ENCODE measurements at places on chromosomes 11 and 22.

- no peak for DNase-seq
These were observed 34.0 kb downstream of the AMBRA1 start for GRCh38 chr11:46559815-46560214.

- no peak for DNase-seq
These were observed 118.0 kb downstream of the GRIK4 start for GRCh38 chr11:120629407-120630080.

DNA sequence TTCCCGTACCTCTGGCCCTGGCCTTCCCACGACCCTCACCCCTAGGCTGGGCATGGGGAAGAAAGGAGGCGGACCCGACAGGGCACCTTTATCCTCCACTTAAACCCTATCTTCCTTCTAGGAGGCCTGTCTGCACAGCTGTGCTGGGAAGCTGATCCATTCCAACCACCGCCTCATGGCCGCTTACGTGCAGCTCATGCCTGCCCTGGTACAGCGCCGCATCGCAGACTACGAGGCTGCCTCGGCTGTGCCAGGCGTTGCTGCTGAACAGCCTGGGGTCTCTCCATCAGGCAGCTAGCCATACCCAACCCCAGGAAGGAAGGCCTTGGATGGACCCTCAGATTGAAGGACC is 599 bp downstream of the TIMM10B start:
- DNase-seq: no peak

DNA sequence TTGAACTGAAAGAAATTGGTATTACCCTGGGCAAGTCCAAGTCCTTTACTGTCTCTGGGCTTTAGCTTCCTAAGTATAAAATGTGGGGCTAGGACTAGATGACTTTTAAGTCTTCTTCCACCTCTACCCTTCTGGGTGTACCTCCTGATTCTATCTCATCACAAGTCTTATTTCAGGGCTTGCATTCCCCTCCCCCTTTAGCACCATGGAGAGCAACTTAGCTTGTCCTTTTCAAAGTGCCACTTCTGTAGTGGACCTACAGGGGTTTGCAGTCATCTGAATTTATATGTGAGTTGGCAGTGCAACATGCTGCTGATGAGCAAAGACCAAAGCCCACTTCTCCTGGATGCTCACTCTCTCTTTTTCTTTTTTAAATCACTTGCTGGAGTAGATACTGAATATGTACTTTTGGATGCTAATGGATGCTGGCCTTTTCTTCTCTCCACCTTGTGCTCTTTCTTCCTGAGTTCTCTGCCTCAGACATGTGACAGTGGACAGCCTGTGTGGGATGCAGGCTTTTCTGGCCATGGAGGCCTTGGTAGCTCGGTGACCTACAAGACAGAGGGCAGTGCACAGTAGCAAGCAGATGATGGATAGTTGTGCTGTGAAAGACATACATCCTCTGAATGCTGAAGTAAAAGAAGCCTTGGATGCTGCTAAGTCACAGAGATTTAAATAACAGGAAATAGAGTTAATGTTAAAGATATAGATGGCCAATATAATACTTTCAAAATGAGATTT is 185.0 kb downstream of the NELL1 start:
- DNase-seq: no peak

- DNase-seq: no peak
These were observed 56.2 kb upstream of the ARHGAP42 start for GRCh38 chr11:100630898-100631297.

DNA sequence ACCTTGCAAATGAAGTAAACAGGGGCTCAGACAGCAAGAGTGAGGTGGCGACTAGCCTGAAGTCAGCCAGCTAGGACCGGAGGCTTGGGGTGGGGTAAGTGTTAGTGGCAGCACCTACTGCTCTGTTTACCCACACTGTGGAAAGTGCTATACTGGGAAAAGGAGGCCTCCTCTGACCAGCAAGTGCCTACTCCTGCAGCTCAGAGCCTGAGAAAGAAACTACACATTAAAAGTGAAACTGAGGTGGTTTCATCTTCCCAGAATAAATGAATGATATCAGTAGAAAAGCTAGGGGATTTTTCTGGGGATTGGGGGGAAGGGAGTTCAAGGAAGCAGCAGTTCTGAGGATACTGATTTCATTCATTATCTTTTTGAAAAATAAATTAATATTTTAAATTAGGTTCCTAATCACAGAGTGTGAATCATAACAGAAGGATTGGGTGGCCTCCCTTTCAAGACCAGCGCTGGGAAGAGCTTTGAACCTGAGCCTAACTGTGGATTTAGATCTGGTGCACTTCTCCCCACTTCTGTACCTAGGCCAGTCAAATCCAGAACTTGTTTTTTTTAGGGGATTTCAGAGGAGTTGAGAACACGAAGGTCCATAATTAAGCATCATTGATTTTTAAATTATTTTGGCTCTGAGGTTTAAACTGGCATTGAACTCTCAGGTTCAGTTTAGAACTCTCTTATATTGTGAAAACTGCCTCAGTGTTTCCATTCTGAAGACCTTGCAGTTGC is 48.1 kb upstream of the GRAMD1B start:
- peak; percentile 47 for DNase-seq

DNA sequence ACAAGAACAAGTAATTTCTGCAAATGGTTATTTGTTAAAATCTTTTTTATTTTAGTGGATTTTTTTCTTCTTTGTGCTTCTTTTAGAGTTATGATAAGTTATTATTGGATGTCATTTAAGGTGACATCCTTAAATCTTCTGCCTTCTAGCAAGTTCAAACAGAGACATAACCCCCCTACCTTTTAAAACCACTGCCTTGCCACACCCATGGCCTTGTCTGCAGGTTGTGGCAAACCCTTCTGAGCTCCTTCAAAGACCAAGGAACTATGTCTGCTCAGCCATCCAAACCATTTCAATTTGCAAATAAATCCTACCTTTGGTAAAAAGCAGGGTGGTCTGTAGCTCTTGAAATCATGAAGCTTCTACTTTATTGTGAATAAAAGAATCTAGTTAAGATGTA is 241.6 kb downstream of the FAM76B start:
- no peak for DNase-seq

- no peak for DNase-seq
These were observed 58.1 kb downstream of the CHRDL2 start for GRCh38 chr11:74672956-74673692.

DNA sequence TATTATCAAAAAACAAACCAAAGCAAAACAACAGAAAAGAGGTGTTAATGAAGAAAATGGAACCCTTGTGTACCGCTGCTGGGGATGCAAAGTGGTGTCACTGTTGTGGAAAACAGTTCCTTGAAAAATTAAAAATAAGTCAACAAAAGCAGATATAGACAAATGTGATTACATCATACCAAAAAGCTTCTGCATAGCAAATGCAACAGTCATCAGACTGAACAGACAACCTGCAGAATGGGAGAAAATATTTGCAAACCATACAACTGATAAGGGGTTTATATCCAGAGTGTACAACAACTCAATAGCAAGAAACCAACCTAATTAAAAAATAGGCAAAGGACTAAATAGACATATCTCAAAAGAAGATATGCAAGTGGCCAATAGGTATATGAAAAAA is 22.9 kb upstream of the CARS1 start:
- DNase-seq: no peak

- DNase-seq: no peak
These were observed 6.8 kb downstream of the HPS4 start for GRCh38 chr22:26476705-26477340.

GRCh38 chr11:6636480-6636879 is 17.3 kb upstream of the TPP1 start:
- no peak for DNase-seq

GRCh38 chr22:25775531-25775930 is 33.5 kb downstream of the MYO18B start:
- DNase-seq: no peak

- peak; percentile 84 for DNase-seq
These were observed 11.1 kb upstream of the TAB1 start for GRCh38 chr22:39388261-39389011.

GRCh38 chr11:85828640-85828978 is 17.7 kb upstream of the SYTL2 start:
- DNase-seq: no peak

GRCh38 chr11:36258730-36259360 is 30.4 kb downstream of the COMMD9 start:
- no peak for DNase-seq

DNA sequence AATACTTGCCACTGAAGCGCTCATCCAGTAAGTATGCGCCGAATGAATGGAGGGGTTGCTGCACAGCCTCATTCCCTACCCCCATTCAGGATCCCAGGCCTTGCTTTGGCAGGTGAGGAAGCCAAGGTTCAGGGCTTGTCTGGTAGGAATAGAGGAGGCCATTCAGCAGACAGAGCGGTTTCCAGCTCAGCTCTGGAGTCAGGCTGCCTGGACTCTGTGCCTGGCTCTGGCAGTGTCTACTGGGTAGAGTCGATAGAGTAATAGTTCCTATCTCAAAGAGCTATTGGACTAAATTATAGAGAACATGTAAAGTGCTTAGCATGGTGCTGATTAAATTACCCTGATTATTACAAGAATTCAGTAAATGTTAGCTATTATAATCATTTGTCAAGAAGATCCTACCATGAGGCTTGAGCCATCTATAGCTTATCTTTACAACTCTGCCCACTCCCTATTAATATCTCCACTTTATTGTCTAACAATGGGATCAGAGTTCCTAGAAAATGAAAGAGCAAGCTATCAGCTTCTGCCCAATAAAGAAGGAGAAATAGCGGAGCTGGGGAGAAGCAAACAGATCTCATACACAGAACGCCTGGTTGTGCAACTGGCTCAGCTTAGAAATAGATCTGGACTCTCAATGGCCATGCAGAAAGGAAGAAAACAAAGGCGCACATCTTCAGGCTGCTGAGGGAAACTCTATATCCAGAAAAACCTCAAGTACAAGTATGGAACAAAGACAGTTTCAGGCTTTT is 6.6 kb upstream of the SNX32 start:
- DNase-seq: no peak

- DNase-seq: peak; percentile 31
These were observed 4.0 kb downstream of the DAGLA start for GRCh38 chr11:61683961-61684869.

DNA sequence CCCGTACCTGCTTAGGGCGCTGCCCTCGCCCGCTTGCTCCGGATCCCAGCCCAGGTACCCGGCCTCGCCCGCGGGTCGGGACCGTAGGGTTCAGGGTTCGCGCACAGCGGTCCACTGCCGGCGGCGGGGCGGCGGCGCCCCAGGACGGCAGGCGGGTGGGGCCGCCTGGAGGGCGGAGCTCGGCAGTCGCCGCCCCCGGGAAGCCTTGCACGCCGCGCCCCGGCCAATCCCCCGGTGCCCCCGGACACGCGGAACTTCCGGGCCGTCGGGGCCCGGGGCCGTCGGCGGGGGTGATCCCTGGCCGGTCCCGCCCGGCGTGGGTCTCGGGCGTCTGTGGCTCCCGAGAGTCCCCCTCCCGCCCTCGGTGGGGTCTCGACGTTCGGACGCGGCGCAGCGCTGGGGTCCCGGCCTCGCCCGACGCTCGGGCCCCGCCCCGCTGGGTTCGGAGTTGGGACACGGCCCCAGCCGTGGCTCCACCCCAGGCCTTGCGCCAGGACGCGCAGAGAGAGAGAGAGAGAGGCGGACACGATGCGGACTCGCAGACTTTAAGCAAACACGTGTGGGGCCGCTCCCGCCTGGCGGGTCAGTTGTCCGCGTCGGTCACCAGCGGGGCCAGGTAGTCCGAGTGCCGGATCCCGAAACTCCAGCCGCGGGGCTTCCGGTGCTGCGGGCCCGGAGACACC is at the start of gene TYMP:
Gene TYMP, minus strand, starts transcription at position 116 of the 683 bp plus-strand sequence. CDS start 303 bp downstream, outside the sequence.
- DNase-seq: peak; percentile 76

- no peak for DNase-seq
These were observed 1039.3 kb downstream of the NTM start for GRCh38 chr11:132409573-132410355.

DNA sequence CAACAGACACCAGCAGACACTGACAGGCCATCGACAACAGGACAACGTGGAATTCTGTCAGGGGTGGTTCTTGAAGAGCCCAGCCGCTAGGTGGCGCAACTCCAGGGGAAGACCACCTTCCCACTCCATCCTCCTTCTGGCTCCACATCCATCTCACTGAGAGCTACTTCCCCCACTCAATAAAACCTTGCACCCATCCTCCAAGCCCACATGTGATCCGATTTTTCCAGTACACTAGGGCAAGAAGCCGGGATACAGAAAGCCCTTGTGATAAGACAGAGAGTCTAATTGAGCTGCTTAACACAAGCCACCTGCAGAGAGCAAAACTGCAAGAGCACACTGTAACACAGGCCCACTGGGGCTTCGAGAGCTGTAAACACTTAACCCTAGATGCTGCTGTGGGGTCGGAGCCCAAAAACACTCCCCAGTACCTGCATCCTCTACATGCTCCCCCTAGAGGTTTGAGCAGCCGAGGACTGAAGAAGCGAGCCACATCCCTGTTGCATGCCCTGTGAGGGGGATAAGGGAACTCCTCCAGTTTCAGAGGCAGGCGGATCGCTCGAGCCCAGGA is 11.5 kb upstream of the RAB39A start:
- no peak for DNase-seq

DNA sequence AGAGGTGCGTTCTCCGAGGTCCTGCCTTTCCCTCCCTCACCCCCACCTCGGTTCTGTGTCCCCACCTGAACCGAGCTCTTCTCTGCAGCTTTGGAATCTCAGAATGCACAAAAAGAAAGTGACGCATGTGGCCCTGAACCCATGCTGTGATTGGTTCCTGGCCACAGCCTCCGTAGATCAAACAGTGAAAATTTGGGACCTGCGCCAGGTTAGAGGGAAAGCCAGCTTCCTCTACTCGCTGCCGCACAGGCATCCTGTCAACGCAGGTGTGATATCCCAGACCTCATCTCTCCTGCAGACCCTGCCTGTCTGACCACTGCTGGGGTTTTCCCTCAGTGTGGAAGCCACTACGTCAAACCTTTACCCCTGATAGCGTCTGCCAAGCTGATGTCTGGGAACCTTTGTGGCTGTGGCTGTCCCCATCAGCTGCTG is 13.9 kb downstream of the ACP2 start:
- no peak for DNase-seq

DNA sequence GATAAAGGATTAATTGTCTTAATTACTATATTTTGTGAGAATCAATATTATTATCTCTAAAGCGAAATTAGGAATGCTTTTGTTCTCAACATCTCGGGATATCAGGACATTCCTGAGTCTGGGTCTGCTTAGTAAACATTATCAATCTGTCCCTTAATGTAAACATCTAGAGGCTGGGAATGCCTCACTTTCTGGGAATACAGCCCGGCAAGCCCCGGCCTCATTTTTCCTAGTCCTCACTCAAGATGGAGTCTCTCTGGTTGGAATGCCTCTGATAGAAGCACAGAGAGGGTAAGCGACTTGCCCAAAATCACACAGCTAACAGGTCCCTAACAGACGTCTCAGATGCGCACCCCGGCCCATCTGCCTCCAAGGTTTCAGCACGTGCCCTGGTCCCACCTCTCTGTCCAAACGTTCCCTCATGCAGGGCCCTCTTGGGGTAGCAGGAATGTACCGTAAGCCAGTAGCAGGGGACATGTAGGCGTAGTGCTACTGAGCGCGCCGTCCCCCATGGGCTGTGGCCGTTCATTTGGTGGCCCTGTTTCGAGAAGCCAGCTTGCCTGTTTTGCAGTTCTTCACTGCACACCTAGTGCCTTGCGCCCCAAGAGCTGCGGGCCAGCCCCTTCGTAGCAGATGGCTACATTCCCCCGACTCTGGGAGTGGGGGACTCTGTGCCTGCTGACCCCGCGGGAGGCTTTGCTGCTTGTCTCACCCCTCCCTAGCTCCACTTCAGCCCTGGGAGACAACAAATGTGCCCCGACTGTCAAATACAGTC is 62.2 kb upstream of the FADD start:
- DNase-seq: no peak

GRCh38 chr11:110367571-110367970 is 62.2 kb upstream of the FDX1 start:
- DNase-seq: no peak

Measured in activated T-helper 2 cell treated with anti-CD3 and anti-CD28 coated beads, Interferon-gamma antibody, Interleukin-2, Interleukin-4, amounts not matched to agents 10 μg/mL and 5 μg/mL and 100 μg/mL, durations not matched to agents 14 hours and 24 hours and 36 hours (primary cell).